ENCODE measurements at places on chromosomes 5 and 9.

GRCh38 chr9:107487521-107488374 lies 1.8 kb downstream of the KLF4 start:
- DNase-seq, result no peak

- no peak for DNase-seq
These were observed 129.4 kb downstream of the C9orf50 start for GRCh38 chr9:129491487-129491855.

- no peak for DNase-seq
These were observed 305.2 kb downstream of the EFNA5 start for GRCh38 chr5:107365320-107366109.

- no peak for DNase-seq
These were observed 41.3 kb downstream of the CAST start for GRCh38 chr5:96703384-96703920.

DNA sequence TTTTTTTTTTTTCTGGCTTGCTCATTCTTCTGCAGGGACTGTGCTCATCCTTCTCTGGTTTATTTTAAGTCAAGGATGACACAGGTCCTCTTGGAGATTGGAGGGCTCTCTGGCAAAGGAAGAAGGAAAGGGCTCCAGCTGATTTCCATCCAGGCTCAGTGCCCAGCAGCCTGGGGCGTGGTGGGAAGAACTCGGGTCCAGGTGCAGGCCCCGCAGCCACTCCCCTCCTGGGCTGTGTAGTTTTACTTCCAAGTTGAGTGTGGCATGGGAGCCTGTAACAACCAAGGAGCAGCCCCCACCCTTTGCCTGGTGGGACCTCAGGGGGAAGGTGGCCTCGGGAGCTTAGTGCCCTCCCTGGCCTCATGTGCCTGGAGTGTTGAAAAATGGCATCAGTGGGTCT lies 58.9 kb downstream of the ANKRD33B start:
- DNase-seq, result no peak

GRCh38 chr5:9009931-9010651 lies 535.8 kb downstream of the SEMA5A start:
- no peak for DNase-seq

DNA sequence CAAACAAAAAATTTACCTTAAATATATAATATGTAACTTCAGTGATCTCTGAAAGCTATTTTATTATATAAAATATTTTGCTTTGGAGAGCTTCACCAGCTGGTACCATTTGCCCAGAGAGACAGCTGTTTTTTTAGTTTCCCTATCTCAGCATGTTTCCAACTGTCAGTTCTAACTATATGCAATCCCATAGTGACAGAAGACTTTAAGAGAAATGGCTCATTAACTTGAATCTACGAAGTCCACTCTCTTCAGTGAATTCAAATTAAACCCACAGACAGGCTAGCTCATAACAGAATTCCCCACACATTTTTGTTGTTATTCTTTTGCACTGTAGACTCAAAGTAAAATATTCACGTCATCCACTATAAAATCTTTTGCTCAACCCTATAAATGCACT lies 251.8 kb upstream of the POU5F2 start:
- DNase-seq, result no peak

- peak; percentile 94 for DNase-seq
These were observed 10.4 kb upstream of the NHP2 start for GRCh38 chr5:178163772-178164735.

GRCh38 chr5:136814619-136815378 lies 449.5 kb upstream of the TRPC7 start:
- DNase-seq, result no peak

GRCh38 chr9:25517701-25518100 lies 160.5 kb downstream of the TUSC1 start:
- DNase-seq, result no peak

DNA sequence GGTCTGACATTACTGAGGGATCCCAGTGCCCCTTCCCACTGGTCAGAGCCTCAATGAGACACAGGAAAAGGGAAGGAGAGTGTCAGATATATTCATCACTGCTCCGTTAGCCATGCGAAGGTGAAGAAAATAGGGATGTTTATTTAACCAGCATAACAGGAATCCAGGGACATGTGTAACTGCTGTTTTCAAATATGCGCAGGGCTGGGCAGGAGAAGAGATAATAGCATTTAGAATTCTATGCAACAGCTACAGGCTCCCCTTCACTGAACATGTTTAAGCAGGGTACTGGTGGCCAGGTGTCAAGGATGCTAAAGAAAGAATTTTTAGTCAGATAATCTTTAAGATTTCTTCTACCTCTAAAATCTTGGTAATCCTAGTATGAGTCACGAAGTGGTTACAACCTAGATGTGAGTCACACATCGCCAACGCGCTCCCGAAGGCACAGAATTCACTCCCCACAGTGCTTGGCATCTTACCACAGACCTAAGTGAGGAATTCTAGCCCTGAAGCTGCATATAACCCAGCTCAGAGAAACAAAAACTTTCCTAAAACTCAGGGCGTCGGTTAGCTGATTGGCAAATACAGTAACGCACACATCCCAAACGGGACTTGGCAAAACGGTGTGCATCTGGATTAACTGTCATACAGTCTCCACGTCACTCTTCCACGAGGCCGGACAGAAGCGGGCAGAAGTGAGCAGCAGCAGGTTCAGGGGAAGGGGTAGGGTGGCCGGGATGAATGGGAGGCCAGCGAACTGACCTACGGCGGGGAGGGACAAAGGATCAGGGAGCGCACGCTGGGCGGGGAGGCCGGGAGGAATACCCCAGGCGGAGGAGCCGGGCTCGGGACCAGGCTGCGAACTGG lies 1.1 kb downstream of the CTNNAL1 start:
- DNase-seq, result peak; percentile 33

Measured in activated CD4-positive, alpha-beta T cell treated with anti-CD3 and anti-CD28 coated beads, Interleukin-2, amount 50 U/mL, for 1 hour (primary cell).